ENCODE measurements at places on chromosomes 1 and 21.

DNA sequence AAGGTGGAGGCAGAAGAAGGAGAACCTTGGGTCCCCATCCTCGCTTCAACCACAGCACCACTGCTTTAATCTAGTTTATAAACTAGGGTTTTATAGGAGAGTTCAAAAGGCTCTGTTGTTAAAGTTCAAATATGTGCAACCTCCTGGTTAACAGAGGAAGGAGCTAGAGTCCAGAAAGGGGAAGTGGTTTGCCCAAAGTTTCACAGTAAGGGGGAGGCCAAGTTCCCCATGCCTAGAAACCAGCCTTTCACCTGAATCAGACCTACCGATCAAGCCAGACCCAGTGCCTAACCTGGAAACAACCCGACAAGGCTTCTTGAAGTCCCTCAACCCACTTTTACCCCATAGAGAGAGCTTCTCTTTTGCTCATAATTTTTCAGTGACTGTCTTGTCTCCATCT is 106.5 kb downstream of the PLPP3 start:
- DNase-seq, result no peak

GRCh38 chr21:29267666-29268065 is 31.1 kb upstream of the BACH1 start:
- no peak for DNase-seq

GRCh38 chr1:89771991-89772560 is 48.8 kb upstream of the LRRC8D start:
- no peak for DNase-seq

DNA sequence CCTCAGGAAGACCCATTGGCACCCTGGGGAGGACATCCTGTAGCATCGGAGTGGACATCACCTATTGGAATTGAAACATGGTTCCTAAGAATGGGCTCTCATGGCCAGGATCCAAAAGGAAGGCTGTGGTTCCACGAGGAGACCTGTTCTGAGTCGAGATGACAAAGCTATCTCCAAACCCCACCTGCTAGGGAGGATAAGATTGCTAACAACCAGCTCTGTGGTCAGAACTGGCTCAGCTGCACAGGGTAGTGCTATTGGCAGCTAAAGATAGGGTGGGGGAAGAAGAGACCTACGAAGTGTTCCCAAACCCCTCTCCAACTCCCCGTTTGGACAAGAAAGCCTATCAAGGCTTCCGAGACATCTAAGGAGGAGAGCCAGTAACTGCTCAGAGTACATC is 17.7 kb upstream of the C8B start:
- DNase-seq, result no peak

DNA sequence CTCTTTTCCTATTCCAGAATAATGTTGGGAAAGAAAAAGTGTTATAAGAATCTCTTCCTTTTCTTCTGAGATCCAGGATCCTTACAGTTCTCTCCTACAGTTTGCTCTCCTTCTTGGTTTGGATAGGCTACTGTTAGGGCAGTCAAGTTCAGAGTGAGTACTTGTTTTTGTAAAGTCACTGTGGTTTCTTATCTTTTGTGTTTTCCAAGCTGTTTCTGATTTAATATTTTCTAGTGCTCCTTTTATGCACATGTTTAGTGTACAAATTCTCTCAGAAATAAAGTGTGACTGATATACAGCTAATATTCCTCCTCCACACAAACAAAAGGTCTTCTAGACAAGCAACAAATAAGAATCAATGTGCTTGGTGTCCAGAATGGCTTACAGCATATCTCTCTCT is 107.7 kb downstream of the BACH1 start:
- DNase-seq, result no peak

DNA sequence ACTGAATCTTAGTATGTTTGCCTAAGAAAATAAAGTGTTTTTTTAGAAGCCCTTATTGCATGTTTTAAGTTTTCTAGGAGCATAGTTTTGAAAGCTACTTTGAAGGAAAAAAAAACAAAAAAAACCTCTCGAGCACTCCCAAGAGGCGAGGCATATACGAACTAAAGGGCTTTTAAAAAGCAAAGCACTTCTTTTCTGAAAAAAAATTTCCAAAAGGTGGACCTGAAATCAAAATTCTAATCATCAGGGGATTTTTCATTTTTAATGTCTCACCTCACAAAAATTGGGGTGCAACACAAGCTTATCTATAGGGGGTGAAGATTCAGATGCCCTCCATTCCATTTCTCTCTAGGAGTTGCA is 594 bp downstream of the GLMN start:
- DNase-seq, result no peak

GRCh38 chr1:226549094-226549936 is 751 bp downstream of the STUM start:
- no peak for DNase-seq

GRCh38 chr1:109917051-109917767 is 6.6 kb downstream of the CSF1 start:
- no peak for DNase-seq

- no peak for DNase-seq
These were observed 45.8 kb downstream of the TTC39A start for GRCh38 chr1:51284487-51284954.

DNA sequence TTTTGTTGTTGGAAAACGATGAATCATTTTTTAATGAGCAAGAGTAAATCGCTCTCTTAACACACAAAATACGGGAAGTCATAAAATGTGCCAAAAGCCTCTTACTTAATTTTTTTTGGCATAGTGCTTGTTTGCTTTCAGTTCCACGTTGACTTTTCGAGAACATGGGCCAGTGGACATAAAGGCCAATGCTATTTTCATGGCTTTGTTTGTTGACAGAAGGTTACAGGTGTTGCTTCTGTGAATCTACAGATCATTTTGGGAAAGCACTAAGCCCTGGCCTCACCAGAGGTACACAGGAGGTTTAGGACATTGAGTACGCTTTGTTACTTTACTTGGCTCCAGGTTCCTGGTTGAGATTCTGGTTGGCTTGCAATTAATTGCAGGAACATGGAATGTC is 199.4 kb upstream of the HMCN1 start:
- DNase-seq, result no peak

- no peak for DNase-seq
These were observed 34.6 kb upstream of the DARS2 start for GRCh38 chr1:173789841-173790240.

DNA sequence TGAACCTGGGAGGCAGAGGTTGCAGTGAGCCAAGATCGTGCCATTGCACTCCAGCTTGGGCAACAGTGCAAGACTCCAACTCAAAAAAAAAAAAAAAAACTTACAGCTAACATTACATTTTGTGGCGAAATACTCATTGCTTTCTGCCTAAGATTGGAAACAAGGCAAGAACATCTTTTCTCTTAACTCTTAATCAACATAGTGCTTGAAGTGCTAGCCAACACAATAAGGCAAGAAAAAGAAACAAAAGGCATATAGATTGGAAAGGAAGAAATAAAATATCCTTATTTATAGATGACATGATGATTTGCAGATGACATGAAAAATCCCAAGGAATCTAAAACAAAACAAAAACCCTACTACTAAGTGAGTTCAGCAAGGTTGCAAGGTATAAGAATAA is 24.6 kb upstream of the GJA9 start:
- DNase-seq, result no peak

DNA sequence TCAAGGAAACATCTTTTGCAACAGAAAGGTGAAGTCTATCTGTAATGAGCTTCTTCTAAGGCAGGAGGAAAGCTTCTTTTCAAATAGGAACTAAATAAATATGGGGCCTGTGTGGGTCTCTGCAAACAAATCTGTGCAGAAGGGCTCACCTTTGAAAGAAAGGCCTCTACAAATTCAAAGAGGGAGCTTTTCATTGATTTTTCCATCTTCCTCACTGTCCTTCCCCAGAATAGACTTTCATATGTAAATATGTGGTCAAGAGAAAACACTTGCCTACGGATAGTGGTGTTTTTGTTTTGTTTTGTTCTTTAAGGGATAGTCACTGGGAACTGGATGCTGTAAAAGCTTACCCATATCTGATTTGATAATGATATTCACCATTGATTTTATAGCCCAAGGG is 223.4 kb downstream of the DSCAM start:
- no peak for DNase-seq

- DNase-seq, result no peak
These were observed 24.7 kb downstream of the EPHX1 start for GRCh38 chr1:225834417-225835329.

DNA sequence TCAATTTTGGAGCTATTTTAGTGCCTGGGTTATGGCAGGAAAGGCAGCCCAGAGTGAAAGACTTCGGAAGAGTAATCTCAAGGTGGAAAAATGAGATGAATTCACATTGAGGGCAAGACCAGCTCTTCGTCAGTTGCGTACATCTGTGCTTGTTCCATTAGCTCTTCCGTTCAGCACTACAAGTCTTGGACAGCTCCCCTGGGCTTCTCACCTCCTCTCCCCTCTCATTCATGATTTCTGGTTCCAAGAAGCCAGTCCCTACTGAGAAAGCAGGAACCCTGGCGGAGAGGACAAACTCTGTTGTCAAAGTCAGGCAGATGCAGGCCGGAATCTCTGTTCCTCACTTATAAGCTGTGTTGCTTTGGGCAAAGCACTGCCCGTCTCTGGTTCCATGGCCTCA is 76.5 kb downstream of the ACTL8 start:
- DNase-seq, result no peak

DNA sequence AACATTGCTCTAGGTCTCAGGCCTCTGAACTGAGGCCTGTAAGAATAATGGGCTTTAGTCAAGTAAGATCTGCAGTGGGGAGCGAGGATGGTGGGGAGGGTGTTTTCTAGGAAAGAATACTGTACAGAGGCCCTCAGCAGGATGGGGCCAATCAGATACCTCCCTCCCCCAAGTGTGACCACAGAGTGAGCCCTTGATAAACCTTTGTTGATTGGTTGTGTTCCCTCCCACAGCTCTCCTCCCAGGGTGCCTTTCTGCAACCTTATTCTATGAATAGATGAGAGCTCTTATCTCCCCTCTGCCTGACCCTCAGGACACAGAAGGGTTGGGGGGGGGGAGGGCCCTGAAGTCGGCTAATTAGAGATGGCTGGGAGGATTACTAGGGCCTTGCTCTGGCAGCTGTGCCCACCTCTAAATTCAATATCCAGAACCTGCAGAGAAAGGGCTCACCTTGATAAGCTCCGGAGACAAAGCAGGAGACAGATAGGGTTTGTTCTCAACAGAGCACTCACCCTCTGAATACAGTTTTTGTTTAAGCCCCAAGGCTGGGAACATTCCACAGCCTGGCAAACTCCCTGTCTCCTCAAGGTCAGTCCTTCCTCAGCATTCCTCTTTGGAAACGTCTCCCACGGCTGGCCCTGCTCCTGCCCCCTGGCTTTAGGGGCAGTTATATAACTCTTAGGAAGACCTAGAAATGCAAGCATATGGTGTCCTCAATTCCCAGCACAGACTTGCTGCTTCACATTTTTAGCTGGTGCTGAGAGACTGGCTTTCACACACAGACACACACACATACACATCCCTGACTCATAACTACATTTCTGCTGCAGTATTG is 42.9 kb downstream of the ATP1A1 start:
- DNase-seq, result no peak

DNA sequence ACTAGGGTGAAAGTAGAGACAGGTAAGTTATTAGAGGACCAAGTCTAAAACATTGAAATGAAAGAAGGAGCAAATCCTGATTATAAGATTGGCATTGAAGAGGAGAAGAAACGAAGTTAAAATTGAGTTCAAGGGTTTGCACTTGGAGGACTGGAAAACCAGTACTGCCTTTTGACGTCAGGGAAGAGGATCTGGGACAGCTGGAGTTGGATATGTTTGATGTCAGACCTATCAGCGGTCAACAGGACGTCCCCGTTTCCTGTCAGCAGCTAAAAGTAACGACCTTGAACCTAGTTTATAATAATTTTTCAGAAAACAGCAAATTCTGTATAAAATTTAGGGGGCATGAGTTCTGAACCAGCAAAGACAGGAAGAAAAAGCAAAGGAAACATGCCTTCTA is 1.2 kb upstream of the NID1 start:
- no peak for DNase-seq

DNA sequence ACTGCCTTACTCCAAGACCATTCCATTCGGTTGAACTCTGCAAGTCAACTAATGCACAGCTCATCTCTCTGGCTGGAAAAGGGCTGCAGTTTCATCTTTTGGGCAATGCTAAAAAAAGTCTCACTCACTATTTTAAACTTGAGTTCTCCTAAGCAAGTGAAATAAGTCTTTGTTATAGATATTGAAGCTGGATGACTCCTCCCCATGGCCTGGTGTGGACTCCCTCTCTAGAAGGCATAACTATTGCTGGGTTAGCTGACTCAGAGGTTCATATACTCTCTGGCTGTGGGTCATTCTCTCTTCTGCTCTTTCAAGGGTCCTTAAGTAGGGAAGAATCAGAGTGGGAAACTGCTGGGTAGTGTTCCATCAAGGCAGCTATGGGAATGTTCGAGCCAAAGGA is 88.0 kb downstream of the XCL2 start:
- no peak for DNase-seq

GRCh38 chr1:951364-951763 is 7.7 kb downstream of the NOC2L start:
- no peak for DNase-seq

GRCh38 chr1:111851552-111851951 is 95.9 kb downstream of the DDX20 start:
- DNase-seq, result no peak

GRCh38 chr1:109895720-109896504 is 14.7 kb upstream of the CSF1 start:
- no peak for DNase-seq

DNA sequence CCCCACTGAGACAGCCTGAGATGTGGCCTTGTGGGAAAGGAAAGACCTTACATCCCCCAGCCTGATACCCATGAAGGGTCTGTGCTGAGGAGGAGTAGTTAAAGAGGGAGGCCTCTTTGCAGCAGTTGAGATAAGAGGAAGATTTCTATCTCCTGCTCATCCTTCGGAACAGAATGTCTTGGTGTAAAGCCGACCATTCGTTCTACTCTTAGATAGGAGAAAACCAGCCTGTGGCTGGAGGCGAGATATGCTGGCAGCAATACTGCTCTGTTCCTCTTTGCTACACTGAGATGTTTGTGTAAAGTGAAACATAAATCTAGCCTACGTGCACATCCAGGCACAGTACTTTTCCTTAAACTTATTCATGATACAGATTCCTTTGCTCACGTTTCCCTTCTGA is 1.5 kb upstream of the CCDC27 start:
- no peak for DNase-seq

DNA sequence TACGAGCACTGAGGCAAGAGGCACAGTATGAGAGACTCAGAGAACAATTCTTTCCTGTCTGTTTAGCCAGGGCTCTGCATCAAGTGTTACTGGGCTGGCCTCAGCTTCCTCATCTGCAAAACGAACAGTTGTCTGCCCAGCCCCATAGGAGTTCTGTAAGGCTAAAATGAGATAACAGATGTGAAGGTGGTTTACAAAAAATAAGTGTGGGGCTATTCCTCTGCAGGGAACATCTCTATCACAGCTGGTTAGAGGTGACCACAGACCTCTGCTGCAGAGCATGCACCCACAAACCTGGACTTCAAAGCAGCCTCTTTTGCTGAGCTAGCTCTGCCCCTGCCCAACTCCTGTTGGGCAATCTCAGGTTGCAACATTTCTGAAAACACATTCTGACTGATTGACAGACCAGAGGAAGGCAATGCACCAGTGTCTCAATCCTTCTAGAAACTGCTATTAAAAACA is 10.5 kb upstream of the OLIG1 start:
- no peak for DNase-seq

DNA sequence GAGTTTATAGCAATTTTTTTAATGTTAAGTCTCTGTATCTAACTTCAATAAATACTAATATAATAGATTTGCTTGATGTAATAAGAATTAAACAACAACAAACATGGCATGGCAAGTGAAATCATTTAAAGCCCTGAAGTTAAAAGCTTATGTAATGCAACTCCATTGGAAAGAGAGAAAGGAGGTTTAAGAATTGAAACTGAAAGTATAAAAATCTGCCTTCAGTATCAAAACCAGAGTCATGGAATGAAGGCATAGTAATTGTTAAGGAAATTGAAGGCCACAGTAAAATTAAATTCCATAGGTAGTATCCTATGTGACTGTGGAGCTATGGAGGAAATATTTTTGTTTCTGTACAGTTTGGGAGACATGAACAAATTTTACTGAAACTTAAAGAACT is 55.1 kb downstream of the PRDX6 start:
- DNase-seq, result no peak
